ENCODE measurements at places on chromosomes 7 and 10.

- DNase-seq: peak; percentile 82
These were observed 131.1 kb upstream of the CDK1 start for GRCh38 chr10:60646966-60647796.

- DNase-seq: peak; percentile 31
These were observed 69.2 kb downstream of the TAC1 start for GRCh38 chr7:97801108-97801507.

GRCh38 chr7:144857463-144857862, 21.6 kb upstream of the TPK1 start:
- no peak for DNase-seq

DNA sequence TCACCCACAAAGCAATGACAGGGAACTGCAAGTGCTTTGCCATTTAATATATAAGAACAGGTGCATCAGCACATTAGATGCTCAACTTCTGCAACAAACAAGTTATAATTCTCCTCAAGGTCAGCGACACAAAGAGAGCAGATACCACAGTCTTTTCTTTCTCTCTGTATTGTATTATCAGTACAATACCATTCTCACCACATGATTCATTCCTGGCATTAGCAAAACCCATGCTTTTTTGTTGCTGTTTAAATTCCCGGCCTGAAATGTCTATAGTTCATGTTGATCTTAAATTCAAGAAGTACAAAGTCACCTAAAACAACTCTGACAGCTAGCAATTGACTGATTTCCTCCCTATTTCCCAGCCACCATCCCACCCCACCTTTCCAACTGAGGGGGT, 111.8 kb upstream of the FEZF1 start:
- no peak for DNase-seq

DNA sequence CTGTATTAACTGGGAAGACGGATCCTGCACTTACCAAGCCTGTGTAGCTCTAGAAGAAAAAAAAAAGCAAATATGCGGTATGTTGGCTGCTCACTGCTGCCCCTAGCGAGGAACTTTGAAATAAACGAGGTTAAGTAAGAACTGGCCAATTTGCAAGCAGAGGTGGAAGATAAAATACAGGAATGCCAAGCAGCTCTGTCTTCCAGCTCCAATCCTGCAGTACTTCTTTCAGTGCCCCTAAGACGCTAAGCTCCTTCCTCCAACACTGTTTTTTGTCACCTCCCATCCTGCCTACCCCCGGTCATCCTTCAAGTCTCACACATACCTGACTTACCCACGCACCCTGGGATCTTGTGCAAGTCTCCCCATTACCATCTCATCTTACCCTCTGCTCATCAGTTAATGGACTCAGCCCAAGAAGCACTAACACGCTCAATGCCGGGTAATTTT, 809 bp downstream of the C10orf143 start:
- DNase-seq: peak; percentile 88

- no peak for DNase-seq
These were observed 139.3 kb downstream of the GLI3 start for GRCh38 chr7:42097752-42098151.

GRCh38 chr10:45256246-45256645, 59.2 kb downstream of the OR13A1 start:
- DNase-seq: no peak

DNA sequence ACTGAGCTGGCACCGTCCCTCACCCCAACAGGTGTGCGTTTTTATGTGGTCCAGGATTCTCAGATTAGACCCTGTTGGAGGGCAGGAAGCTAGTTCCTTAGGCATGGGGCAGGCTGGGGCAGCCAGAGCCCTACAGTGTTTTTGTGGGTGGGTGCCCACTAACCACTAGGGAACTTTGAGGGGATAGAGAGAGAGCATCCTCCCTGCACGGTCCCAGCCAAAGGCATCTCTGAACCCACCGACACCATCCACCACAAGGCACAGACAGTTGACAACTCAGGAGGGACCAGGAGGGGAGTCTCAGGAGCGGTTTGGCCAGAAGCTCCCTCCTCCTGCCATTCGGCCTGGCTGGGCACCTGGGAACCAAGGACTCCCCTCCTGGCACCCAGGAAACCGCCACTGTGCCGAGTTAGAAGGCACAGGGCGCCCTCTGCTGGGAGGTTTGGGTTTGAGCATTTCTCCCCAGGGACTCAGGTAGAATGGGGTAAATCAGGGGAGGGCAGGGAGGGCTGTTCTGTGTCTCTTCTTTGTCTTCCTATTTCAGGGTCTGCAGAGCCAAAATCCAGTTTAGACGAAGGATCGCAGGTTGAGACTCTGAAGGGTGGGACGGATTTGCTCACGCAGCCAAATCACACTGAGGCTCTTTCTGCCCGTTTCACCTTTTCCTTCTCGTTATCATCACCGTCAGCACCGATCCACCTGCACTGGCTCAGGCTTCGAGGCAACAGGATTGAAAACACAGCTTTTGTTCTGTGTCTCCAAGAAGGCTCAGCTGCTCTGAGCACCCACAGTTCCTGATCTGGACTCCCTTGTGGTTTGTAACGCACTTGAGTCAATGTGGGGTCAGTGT, 84.8 kb upstream of the COL13A1 start:
- DNase-seq: peak; percentile 91

- DNase-seq: peak; percentile 48
These were observed 39.2 kb upstream of the DNAJC1 start for GRCh38 chr10:22042557-22043326.

GRCh38 chr10:78923647-78924318, 145.0 kb upstream of the ZMIZ1 start:
- DNase-seq: no peak

DNA sequence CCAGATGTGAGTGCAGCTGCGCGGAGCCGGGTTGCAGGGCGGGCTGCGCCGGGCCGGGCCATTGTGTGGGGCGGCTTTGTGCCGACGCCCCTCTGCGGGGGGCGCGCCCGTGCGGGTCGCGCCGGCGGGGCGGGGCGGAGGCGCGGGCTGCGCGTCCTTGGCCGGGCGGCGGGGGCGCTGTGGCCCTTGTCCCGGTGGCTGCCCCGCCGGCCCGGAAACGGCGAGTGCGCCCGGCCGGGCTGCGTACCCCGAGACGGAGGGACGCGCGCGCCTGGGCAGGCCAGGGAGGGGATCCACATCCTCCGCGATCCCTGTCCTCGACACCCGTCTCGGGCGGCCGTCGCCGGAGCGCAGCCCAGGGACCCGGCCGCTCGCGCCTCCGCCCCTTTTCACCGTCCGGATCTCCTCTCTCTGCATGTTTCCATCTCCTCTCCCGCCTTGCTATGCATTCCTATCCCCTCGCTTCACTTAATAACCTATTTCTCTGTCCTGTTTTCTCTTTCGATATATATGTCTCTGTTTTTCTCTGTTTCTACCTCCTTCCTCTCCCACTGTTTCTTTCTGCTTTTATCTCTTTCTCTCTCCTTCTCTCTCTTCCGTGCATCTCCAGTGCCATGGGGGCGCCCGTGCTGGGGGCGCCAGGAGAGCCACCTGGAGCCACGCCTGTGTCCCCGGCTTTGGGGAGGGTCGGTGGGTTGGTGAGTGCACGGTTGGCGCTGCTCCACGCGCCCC, 765 bp downstream of the PFKFB3 start:
- peak; percentile 81 for DNase-seq

DNA sequence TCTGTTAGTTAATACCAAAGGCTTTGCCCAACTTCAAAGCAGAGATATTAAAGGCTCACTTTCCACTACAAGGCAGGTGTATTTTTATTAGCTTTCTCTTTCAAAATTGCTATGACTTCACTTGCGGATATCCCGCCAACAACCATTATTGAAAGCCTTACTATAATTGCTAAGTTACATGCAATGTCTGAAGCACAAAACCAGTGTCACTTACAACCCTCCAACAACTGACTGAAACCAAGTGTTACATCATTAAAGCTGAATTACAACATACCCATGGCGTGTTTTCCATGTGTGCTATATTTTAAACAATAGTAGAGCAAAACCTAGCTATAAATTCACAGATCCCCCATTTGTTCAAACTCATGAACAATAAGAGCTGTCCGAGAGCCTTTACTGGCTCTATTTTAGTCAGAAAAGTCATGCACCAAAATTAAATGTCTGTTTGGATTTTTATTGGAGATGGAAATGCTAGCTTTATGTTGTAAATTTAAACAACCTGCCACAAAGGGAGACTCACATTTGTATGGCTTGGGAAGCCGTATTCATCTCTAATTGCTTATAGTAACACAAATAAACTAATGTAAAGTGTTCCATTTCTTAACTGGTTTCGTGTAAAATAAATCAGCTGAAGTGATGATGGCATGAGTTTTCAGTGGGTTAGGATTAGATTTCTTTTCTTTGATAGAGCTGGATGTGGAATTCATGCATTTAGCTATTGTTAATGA, 227.1 kb downstream of the AGMO start:
- no peak for DNase-seq

GRCh38 chr7:140714331-140715040, 18.0 kb downstream of the NDUFB2 start:
- DNase-seq: no peak

DNA sequence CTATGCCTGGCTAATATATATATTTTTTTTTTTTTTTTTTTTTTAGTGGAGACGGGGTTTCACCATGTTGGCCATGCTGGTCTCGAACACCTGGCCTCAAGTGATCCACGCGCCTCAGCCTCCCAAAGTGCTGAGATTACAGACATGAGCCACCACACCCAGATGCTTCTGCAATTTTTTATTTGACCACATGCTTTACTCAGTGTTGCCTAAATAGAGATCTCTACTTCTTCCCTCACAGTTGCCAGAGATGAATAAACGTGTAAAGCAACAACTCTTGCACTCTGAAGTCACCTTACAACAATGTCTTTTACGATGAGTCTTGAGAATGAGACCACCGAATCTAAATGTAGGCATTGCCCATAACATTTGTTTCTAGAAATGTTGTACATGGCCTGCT, 107.9 kb upstream of the FRMD4A start:
- DNase-seq: no peak

- peak; percentile 57 for DNase-seq
These were observed 132.2 kb upstream of the YAE1 start for GRCh38 chr7:39434012-39434411.

DNA sequence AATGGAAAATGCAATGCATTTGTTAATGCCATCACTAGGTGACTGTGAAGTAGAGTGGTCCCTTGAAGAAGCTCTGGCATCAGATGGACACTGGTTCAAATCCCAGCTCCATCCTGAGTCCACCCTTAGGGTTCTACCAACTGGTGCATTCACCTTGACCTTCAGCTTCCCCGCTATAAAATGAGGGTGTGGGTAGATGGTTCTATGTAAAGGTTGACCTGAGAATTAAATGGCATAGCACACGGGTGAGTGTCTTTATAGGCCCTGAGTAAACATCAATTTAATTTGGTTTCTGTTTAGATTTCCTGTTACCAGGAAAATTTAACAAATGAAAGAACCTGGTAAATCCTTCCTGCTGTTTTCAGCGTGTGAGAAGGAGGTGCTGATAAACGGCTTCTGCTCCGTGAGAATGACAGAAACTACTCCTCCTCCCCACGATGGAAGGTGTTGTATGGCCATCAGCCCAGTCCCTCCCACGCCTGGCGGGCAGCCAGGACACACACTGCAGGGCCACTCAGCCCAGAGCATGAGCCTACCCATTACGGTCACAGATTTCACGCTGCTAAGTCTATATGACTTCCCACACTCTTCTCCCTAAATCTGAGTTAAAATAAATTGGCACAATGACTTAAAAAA, 210.1 kb downstream of the TNS3 start:
- DNase-seq: peak; percentile 30

- DNase-seq: no peak
These were observed 512.0 kb downstream of the PTPRN2 start for GRCh38 chr7:158075633-158076001.

DNA sequence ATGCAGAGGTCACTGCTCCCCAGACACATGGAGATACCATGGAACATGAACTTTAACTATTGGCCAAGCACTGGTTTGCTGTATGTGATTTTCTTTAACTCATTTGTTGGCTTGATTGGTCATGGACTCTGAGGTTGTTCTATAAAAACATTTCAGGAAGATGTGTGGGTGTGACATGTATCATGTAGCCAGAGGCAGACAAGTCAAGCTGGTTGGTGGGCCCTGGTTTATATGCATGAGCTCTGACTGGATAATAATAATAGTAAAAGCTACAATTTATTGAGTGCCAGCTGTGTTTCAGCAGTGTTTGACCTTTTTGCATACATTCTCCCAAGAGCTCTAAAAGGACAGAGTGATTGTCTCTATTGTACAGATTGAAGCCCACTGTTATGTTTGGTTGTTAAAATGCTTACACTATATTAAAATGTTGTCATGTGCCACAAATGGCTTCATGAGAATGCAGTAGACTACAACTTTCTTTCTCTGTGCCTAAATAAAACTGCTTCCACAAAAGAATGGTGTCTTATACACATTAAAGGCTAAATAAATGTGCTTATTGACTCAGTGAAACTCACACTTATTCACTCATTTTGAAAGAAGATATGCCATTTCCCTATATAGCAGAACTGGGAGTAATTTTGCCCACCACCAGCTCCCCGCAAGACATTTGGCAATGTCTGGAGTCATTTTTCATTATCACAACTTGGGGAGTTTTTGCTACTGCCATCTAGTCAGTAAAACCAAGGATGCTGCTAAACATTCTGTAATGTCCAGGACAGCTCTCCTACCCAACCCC, 243.6 kb upstream of the NFE2L3 start:
- DNase-seq: no peak

- DNase-seq: no peak
These were observed 48.5 kb upstream of the KCNMA1 start for GRCh38 chr10:77686096-77686495.

GRCh38 chr7:153930696-153931095, 121.5 kb upstream of the DPP6 start:
- no peak for DNase-seq

DNA sequence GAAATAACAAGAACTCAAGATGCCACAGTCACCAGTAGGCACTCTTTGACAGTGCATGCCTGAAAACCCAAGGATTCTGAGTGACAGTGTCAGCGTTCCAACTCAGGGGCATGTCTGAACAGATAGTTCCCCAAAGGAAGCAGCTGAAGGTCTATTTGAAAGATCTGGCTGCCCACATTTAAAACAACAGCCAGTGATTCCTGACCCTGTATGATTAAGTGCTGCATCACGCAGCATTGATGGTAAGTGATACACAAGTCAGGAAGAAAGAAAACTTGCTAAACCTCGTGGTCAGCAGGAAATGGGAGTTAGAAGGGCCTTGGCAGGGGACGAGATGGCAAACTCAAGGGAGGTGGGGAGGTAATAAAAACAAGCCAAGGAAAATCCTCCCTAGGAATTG, 1013.1 kb downstream of the TYW1 start:
- DNase-seq: no peak

DNA sequence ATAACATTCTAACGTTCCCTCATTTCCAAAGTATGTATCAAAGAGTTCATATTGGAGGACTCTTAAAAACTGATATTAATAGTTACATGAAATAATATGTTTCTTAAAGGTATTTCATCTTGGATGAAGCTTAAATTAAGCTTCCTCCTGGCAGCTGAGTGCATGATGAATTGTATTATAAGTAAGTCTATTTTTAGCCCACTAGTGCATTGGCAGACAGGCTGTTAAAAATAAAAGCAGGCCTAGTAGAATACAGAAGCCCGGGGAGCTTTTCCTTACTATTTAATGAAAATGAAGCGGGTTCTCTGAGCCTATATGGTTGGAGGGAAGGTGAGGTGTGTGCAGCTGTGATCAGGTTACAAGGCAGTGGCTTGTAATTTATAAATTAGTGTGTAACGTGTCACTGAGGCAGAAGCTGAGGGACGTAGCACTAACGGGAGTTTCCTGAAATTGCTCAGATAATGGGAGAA, 130.7 kb upstream of the KMT2E start:
- DNase-seq: peak; percentile 13

- no peak for DNase-seq
These were observed 92.3 kb upstream of the ELMO1 start for GRCh38 chr7:37540917-37541316.

All from GM23338 (cell line).